SW480 (cell line): ENCODE measurements at places on chromosomes 12 and 14.

GRCh38 chr12:78038986-78039385 is 208.3 kb downstream of the NAV3 start:
- DNase-seq = no peak

DNA sequence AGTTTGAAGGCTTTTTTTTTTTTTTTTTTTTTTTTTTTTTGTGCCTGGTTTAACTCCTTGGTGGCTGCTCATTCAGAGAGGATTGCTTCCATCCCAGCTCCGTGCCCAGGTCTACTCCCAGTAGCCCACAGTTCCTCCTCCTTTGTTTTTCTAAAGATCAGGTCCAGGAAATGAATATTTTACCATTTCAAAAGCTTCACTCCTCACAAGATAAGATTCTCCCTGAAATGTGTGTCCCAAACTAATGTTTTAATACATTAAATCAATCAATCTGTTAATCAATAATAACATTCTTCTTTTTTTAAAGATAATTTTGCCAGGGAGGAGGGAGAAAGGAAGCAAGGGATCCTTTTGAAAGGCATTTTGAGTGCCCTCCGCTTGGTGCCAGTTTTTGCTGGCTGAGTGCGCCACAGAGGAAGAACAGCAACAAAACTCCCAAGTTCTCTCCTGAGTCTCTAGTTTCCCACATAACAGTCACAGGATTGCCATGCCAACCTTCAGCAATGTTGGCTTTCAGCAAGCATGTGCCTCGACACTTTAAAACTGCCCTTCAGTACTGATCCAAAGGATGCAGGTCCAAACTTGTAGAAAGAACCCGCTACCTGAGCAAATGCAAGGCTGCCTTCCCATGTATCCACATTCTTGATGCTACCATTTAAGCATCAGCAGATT is 99.2 kb downstream of the RMST start:
- DNase-seq = no peak

GRCh38 chr14:20387576-20387975 is 25.7 kb downstream of the TEP1 start:
- no peak for DNase-seq

DNA sequence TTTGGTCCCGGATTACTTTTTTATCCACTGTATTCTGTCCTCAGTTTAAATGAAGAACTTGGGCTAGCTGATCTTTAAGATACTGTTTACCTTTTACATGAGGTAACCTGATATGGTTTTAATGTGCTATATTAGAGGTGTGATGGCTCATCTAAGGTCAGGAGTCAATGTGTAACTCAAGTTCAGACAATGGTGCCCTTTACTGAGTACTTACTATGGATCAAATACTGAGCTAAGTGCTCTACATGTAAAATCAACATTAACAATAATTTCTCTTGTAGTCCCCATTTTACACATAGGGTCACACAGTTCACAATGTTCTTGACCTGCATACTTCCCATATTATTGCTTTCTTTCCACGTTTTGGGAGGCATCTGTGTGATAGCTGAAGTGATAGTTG is 79.2 kb downstream of the CEP83 start:
- DNase-seq = peak; percentile 3

GRCh38 chr14:102873546-102874061 is 48.9 kb upstream of the AMN start:
- no peak for DNase-seq

DNA sequence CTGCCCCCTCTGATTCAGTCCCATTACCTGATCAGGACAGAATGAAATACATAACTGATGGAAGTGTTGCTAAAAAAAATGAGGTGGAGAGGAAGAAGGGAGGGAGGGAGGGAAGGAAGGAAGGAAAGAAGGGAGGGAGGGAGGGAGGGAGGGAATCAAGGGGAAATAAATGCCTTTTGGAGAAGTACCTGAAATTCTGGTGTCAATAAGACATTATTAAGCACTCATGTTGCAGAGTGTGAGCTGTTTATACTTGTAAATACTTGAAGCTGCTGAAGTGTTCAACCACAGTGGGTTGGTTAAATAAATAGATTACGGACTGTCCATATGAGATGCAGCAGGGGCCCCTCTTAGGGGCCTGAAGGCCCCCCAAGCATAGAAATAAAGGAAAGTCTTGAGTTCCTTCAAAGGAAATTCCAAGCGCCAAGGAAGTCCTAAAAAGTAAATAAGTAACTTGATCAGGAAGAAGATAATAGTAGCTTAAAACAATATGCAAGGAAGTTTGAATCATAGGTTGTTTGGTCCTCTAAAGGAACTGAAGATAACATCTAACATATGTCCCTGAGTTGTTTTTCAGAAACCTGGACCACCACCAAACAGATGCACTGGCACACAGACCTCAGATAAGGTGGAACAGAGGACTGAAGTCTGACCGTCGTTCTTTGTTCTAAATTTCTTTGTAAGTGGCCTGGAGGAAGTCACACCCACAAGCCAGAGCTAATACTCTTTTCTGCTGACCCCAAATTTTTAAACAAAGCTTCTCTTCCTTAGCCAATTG is 110.8 kb downstream of the SEC23A start:
- no peak for DNase-seq

DNA sequence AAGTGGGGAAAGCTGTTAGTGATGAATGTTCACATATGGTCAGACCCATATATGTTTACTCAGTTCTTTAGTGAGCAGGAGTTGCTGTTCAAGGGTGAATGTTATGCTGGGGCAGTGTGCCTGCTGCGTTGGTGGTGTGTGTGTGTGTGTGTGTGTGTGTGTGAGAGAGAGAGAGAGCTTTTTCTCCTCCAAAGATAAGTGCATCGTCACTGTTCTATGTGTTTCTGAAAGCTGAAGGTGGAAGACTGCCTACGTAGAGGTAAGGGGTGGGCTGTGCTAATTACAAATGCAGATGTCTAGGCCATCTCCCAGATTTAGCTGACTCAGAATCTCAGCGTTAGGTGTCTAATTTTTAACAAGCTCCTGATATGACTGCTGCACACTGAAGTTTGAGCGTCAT is 10.5 kb downstream of the GABARAPL1 start:
- no peak for DNase-seq

GRCh38 chr12:94290353-94290752 is 142.0 kb downstream of the PLXNC1 start:
- no peak for DNase-seq

DNA sequence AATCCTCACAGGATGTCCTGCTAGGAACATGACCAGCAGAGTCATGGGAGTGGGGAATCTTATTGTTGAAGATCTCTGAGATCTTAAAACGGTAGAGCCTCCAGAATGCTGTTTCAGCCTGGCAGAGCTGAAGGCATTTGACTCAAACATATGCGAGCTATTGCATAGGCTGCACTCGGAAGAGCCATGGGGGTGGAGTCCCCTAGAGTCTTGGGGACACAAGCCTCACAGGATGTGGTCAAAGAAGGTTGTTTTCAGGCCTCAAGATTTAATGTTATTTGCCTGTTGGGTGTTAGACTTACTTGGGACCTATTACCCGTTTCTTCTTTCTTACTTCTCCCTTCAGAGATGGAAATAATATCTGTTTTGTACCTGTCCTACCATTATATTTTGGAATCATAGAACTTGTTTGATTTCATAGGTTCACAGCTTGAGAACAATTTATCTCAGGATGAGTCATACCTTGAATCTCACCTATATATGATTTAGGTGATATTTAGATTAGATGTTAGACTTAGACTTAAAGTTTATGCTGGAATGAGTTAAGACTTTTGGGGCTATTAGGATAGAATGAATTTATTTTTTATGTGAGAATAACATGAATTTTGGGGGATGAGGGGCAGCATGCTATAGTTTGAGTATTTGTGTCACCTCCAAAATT is 172.2 kb upstream of the ATP2B1 start:
- DNase-seq = no peak

GRCh38 chr12:6831450-6831995 is 3.3 kb downstream of the P3H3 start:
- no peak for DNase-seq

- DNase-seq = peak; percentile 1
These were observed 440.9 kb downstream of the LRFN5 start for GRCh38 chr14:42047421-42048055.

DNA sequence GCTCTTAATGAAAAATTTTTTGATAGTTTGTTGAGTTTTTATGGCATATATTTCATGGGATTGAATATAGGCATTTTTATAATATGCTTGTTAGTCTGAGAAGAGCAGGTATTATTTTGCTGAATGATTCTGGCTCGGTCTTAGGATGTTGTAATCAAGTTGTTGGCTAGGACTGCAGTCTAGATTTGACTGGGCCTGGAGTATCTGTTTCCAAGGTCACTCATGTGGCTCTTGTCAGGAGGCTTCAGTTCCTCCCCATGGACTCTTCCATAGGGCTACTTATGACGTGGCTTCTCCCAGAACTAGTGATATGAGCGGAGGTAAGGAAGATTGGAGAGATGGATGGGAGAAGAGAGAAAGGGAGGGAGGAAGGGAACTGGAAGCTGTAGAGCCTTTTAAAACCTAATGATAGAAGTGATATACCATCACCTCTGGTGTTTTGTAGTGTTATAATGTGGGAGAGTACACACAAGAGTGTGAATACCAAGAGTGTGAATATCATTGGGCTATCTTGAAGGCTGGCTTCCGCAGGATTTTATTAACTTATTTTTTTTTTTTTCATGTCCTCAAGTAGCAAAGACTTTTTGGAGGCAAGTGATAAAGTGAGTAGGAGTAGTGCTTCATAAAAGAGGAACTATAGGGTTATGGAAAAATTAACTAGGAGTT is 4.4 kb downstream of the MNAT1 start:
- DNase-seq = no peak

GRCh38 chr14:21536418-21537089 is 10.4 kb upstream of the SALL2 start:
- no peak for DNase-seq

DNA sequence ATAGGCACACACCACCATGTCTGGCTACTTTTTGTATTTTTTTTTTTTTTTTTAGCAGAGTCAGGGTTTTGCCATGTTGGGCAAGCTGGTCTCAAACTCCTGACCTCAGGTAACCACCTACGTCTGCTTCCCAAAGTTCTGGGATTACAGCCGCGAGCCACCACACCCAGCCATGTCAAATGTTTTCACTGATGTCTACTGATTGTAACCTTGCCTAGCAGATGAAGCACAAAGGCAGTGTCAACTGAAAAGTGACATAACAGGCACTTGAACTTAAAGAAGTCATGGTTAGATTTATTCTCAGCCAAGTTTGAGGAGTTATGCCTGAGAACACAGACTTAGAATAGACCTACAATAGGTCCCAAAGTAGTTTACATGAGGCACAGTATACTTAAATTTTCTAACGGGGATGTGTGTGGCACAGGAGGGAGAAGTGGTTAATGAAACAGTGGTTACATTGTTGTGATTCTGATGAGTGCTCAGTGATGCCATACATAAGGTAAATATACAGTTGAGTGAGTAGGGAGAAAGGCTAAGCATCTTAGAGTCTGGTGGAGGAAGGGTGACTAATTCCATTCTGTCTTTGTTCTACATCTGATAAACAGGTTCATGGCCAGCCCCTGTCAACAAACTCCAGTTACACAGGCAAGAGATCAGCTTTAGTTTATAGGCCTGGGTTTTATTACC is 12.6 kb upstream of the RNASE4 start:
- DNase-seq = peak; percentile 32

GRCh38 chr14:53151523-53152183 is 1.5 kb downstream of the DDHD1 start:
- DNase-seq = peak; percentile 58

DNA sequence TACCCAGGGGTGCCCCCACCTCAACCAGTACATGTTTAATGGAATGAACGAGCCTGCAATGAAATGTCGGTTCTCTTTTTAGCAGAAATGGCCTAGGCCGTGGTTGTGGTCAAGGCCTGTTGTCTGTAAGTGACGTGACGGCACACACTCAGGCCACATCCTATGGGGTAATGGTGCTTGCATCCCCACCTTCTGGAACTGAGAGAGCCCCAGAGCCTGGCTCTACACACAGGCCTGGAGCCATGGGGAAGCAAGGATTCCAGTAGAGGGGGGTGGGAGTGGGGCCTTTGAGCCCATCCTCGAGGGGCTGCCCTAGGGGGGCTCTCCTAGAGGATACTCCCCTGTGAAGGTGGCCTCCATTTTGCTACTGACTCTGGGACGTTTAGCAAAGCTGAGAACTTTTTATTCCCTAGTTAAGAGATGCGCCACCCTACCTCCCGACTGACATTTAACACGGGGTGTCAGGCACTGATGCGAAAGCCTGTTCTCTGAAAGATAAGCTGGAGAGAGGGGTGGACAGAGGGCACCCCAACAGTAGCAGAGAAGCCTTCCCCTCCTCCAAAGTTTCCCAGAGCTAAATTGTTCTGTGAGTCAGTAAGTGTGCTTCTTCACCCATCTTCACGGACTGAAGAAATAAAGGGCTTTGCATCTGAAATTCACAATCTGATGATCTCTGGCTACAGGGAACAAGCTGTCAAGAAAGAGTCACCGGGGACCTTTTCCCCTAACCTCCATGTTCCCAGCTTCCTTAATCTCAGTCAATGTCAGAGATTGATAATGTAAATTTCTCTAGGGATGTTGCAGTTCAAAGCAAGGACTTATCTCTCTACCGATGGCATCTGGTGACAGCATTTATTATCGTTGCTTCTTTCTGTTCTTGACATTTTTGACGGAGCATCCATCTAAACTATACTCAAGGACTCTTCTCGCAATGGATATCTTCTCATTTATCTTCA is 6.8 kb downstream of the RIN3 start:
- DNase-seq = no peak

GRCh38 chr14:89787525-89787924 is 167.0 kb downstream of the EFCAB11 start:
- DNase-seq = no peak

DNA sequence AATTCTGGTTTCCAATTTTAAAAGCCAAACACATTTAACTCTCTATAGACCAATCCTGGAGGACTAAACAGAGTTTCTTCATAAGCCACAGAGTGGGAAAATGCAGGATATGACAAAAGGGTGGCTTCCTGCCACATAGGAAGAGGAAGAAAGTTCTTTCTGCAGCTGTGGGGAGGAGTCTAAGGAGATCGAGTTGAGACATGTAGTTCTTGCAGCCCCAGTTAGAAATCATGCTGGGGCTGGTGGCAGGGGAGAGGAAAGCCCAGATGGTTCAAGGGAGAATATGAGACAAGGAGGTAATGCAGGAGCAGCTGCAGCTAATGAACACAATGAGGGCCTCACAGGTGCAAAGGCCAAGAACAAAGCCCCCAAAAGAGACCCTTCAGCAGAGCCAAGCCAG is 85.0 kb upstream of the ARID2 start:
- no peak for DNase-seq

GRCh38 chr14:74516451-74517160 is 23.0 kb downstream of the ISCA2 start:
- no peak for DNase-seq

DNA sequence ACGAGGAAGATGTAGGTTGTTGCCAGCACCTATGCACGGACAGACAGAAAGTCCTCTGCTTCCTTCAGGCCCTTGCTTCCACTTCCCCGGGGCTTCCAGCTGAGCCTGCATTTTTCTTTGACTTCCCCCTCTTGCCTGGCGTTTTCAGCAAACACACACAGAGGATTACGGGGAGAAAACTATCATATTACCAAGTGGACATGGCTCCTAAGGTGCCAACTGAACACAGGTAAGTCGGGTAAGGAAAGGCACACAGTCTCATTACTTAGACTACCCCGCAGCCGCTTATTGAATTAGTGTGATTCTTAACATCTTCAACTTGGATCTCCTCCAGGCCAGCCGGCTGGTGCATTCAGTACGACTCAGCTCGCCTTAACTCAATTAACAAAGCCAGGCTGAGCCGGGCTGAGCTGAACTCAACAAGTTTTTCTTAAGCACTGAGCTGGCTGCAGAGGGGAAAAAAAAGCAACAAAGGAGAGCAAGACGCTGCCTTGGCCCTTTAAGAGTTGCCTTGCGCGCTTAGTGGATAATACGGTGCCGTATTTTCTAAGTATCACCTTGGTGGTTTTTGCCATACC is 19.2 kb upstream of the MAP1LC3B2 start:
- DNase-seq = no peak
